ENCODE measurements at places on chromosomes 2 and 18.

- DNase-seq, result peak; percentile 35
These were observed 347.9 kb downstream of the METTL4 start for GRCh38 chr18:2223449-2223848.

GRCh38 chr2:121046335-121046734 lies 238.7 kb downstream of the TFCP2L1 start:
- no peak for DNase-seq

DNA sequence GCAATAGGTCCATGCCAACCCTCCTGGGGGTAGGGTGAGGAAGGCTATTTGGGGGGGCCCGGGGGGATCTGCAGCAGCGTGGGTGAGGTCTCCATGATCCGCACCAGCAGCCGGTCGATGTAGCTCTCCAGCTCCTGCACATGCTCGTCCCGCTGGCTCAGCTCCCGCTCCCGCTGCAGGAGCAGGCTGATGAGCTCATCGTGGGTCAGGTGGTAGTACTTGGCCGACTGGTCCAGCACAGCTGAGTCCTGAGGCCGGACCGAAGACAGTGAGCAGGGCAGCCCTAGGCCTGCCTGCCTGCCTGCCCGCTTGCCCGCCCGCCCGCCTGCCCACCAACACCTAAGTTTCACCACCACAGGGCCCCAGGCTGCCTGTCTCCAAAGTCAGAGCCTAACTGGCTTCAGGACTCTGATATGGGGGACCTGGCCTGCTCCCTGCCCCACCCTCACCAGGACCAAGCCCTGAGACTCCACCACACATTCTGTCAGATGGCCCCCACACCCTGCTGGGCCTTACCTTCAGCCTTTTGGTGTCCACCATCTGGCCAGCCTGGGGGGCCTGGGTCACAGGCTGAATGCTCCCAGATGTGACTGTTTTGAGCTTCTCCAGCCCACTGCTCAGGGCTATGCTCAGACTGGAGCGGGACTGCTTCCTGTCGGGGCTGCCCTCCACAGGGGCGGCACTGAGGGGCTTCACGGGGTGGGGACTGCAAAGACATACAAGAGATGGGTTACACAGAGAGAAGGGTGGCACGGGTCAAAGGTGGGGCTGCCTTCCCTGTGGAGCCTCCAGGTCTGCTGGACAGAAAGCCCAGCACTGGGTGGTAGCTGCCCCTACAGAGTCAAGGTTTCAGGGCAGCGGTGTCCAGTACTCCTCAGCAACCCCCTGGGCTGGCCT lies 4.2 kb upstream of the SFXN5 start:
- no peak for DNase-seq

- DNase-seq, result no peak
These were observed 101.0 kb upstream of the RNF152 start for GRCh38 chr18:61993831-61994230.

GRCh38 chr2:127630864-127631540 lies 15.0 kb upstream of the GPR17 start:
- DNase-seq, result no peak

DNA sequence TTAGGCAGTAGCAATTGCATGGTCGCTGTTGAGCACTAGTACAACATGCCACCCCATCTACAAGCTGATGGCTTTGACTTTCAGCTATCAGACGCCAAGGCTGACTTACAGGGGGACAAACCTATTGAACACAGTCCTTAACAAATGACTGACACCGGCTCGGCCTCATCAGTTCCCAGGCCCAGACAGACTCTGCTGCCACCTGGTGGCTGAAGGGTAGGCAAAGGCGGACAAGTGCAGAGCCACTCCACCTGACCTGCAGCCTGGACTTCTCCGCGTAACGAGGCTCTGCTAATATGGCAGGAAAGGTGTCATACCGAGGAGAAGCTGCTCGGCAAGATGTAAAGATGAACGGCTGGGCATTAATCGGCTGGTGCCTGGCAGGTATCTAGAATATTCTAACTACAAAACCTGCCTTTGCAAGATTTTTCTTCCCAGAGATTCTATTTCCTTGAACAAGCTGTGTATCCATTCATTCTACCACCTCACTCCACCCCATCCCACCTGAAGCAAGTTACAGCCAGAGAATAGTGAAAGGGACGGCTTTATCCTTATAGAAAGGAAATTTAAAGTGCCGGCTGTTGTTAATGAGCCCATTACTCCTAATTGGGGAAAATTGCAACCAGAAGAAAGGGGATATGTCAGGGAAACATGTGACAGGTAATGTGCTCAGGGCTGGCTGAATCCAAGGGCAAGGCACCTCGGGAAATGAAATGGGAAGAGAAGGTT lies 67.4 kb downstream of the STEAP3 start:
- DNase-seq, result peak; percentile 90

DNA sequence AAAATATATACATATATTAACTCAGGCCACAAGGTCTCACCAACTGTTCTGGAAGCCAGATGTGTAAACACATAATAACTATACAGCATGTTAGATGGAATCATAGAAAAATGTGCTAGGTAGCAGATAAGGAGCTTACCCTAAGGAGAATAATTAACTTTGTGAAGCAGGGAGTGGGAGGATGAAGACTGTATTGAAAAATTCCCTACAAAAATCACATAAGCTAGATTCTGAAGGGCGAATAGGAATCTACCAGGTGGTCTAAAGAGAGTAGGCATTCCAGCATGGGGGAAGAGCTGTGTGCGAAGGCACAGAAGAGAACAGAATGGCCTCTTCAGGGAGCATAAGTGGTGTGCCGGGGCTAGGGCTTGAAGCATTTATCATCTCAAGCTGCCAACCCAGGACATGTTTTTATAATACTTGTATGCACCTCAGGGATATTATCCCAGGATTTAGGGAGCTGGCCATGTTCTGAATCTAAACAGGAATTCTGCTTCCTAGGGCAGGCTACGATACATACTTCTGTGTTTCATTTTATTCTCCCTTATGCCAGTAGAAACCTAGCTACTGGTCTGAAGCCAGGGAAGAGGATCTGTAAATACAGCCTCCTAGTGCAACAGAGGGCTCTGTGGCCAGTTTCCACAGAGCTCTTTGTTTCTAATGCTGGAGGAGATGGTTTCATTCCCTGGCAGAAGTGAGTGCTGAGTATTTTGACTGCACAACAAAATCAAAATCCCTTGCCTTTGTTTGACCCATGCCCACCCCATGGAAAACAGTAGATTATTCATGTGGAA lies 56.7 kb downstream of the NEMP2 start:
- DNase-seq, result peak; percentile 31

- no peak for DNase-seq
These were observed 70.8 kb downstream of the ACAA2 start for GRCh38 chr18:49742316-49743116.

DNA sequence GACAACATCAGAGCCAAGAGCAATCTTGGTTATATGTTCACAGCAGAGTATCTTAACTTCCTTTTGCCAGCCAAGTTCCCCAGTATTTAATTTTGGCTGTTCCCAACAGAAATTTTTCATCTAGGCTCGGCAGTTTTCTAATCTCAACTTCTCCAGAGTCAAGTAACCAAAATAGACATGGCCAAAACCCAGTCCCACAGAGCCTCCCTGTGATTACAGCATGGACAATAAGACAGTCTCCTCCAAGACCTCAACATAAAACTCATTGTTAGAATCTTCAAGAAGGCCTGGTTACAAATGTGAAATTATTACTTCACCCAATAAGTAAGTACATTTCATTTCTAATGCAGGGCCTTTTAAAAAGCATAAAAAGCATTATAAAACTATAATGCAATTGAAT lies 445.7 kb downstream of the NCKAP5 start:
- DNase-seq, result no peak

- DNase-seq, result no peak
These were observed 147.3 kb upstream of the DLX2 start for GRCh38 chr2:172249986-172250385.

DNA sequence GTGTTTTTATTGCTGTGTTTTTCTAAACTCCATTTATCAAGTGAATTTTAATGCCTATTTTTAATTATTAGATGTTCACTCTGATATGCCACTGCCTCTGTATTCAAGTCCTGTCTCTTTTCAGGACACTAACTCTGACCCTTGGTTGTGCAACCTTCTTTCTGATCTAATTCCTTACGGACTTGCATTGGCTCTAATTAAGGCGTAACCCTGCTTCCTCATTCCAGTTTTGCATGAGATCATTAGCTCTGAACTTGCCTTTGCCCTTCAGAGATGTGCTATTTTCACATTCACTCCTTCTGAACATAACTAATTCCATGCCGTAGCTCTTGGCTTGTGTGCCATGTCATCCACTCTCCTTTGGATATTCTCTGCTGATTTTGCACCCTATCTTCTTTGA lies 162.5 kb upstream of the TMEFF2 start:
- DNase-seq, result no peak

DNA sequence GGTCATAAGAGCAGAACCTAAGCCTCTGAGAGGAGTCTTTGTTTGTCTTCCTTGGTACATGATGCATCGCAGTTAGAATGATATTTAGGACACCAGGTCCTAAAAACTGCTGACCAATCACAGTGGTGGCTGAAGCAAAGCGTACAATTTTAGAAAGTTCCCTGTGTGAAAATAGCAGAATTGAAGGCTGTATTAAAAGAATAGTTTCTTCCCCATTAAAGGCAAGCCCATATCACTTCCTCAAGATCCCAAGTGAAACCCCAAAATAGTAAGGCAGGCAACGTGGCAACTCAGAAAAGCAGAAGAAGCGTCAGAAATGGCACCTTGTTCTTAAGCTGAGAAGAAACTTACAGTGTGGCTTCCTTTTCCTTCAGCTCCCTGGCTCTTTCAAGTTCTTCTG lies 154.8 kb upstream of the PGAP1 start:
- no peak for DNase-seq

DNA sequence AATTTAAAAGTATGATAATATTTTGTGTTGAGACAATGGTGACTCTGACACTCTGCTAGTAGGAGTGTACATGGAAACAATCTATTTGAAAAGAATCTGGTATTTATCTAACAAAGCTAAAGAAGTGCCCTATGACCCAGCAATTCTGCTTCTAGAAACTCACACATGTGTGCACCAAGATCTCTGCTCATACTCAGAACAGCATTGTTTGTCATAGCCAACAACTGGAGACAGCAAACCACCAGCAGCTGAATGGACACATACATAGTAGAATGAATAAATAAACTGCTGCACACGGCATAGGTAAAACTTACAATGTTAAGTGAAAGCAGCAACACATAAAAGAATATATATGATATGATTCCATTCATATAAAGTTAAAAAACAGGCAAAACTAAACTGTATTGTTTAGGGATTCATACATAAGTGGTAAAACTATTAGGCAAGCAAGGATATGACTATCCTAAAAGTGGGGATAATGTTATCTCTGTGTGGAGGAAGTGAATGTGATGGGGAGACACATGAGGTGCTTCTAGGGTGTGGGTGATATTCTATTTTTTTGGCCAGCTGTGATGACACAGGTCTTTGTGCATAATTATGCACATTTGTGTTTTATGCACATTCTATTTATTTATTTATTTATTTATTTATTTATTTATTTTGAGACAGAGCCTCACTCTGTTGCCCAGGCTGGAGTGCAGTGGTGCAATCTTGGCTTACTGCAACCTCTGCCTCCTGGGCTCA lies 71.1 kb downstream of the RFTN2 start:
- no peak for DNase-seq

- DNase-seq, result no peak
These were observed 50.1 kb downstream of the CD226 start for GRCh38 chr18:69897397-69898108.

- no peak for DNase-seq
These were observed 258.1 kb downstream of the ATAD2B start for GRCh38 chr2:23668756-23669304.

DNA sequence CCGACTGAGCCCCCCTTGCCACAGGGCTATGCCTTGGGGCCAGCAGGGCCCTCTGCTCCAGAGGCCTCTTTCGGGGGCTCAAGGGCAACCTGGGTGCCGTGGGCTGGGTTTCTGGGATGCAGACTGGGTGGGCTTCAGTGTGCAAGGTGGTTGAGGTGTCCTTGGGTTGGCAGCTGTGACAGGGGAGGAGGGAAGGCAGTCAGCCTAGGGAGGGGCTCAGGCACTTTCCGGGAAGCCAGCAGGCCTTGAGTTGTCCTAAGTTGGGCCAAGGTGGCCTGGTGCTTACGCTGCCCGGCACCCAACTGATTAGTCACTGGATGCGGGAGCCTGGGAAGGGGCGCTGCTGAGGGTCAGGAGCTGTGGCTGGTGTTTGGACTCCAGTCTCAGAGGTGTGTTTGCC lies 199.5 kb downstream of the TWIST2 start:
- DNase-seq, result no peak

DNA sequence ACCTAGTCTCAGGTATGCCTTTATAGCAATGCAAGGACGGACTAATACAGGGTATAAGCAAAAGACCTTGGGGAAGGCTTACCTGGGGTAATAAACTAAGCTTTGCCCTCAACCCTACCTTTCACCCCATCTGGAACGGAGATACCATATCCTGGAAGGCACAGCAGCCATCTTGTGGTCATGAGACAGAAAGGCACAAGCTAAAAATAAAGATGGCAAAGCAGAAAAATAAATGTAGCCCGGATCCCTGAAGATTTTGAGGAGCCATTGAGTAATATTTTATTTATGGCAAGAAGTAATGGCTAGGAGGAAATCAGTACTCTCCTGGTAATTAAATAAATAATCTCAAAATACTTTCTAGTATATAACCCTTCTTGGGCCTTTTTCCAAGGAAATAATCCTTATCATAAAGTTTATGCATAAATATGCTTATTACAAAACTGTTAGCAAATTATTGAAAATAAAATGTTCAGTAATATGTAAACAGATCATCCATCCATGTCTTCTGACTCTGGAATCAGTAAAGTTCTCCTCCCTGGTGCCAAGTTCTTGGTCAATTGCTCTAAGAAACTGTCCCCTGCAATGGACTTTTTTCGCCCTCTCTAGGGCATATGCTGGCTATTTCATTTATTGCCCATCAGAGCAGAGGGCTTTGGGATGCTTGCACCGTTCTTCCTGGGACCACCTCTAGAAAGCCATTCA lies 198.7 kb downstream of the SPP2 start:
- no peak for DNase-seq

DNA sequence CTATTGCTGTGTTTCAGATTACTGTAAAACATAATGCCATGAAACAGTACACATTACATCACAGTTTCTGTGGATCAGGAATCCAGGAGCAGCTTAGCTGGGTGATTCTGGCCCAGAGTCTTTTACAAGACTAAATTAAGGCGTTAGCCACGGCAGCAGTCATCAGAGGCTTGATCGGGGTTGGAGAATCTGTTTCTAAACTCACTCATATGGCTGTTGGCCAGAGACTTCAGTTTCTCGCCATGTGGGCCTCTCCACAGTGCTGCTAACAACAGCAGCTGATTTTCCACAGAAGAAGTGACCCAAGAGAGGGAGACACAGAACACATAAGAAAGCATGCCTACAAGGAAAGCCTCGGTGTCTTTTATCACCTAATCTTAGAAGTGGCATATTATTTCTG lies 89.2 kb upstream of the MYO3B start:
- no peak for DNase-seq

DNA sequence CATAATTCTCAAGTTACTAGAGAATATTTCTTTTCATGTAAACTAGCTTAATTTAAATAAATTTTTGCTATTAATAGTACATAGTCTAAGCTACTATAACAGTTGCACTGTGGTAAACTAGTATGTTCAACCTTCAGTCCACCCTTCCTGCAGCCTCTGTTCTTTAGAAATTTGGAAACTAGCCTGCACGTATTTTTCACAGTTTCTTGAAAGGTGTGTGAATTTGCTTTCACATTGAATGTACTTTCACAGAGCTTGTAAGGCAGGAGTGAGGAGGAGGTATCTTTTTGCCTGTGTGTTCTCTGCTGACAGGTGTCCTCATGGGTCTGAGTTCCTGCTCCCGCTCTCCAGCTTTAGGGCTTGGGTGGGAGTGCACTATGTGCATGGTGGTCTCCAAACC lies 117.5 kb downstream of the ATP9B start:
- no peak for DNase-seq

- DNase-seq, result no peak
These were observed 58.2 kb downstream of the ERBB4 start for GRCh38 chr2:212480447-212480846.
